Substantia nigra (tissue), 51 donors: ENCODE measurements at places on chromosomes 6 and 20.

GRCh38 chr6:161079566-161080262, 88.1 kb downstream of the MAP3K4 start:
- DNase-seq: no peak

DNA sequence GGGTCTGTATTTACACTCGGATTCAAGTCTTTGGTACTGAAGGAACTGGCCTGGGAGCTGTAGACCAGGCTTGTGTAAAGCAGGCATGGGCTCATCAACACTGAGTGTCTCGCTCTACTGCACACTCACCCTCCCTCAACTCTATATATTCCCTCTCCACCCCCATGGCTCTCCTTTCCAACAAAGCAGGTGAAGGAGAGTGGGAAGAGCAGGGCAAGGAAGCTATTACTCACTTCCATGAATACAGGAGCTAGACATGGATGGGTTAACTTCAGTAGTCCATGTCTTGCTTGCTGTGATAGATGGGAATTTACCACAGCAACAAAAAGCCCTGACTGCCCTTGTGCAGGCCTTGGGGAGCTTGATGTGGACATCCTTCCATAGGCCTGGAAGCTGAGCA, 20.7 kb upstream of the SLC2A12 start:
- DNase-seq: no peak

DNA sequence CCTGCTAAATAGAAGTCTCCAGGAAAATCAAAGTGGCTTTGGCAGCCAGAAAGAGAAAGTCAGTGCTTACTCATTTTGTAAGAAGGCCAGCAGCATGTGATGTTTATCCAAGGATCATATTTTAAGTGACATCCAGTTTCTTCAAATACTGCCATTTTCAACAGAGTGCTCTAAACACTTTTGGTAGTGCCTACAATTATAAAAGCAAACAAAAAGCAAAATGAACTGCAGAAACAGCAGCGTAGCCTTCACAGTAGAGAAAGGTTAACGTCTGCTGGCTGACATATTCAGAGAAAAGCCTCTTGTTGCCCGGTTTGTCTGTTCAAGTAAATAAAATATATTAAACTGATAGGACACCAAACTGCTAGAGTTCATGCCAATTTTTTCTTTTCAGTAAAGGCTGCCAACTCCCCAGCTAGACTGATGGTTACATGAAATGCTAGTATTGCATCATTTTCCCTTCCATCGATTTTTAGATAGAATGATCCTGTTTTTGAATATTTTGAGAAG, 705.7 kb upstream of the SLC35B3 start:
- no peak for DNase-seq

DNA sequence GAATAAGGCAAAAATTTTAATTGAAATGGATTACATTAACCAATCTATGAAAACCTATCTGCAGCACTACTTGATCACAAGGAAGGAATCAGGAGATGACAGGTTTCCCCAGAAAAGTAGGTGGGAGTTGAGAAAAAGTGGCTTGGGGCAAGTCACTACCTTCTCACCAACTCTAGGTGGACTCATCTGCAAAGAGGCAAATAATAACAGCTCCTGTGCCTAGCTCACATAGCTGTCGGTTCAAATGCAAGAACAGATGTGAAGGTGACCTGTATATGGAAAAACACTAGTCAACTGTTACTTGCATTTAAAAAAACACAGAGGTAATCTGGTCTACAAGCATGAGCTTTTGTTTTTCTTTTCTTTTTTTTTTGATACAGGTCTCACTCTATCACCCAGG, 67.2 kb downstream of the POPDC3 start:
- DNase-seq: no peak

- no peak for DNase-seq
These were observed 84.6 kb downstream of the MRAP2 start for GRCh38 chr6:84118191-84118590.

DNA sequence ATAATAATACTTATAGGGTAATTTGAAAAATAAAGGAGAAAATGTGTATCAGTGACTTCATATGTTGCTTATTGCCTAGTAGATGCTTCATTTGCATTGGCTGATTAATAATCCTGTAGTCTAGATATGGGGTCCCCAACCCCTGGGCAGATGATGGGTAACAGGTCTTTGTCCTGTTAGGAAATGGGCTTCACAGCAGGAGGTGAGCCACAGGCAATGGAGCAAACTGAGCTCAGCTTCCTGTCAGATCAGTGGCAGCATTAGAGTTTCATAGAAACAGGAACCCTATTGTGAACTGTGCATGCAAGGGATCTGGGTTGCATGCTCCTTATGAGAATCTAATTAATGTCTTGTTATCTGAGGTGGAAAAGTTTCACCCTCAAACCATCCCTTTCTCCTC, 1049.5 kb upstream of the EPHA7 start:
- DNase-seq: no peak

DNA sequence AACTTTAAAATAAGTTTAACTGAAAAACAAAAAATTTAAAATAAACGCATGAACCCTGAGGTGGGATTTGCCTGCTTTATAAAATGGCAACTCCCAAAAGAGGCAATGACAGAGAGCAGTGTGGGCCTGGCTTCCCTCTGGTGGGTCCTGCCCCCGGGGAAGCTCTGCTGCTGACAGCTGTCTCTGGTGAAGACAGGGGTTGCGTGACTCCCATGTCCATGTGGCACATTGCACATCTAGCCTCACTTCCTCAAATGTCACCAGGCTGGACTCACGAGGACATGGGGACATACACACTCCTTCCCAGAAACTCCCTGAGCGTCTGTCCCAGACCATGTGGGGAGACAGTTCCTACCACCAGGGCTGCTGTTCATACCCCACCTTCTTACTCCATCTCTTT, 66.2 kb downstream of the ABHD12 start:
- no peak for DNase-seq

DNA sequence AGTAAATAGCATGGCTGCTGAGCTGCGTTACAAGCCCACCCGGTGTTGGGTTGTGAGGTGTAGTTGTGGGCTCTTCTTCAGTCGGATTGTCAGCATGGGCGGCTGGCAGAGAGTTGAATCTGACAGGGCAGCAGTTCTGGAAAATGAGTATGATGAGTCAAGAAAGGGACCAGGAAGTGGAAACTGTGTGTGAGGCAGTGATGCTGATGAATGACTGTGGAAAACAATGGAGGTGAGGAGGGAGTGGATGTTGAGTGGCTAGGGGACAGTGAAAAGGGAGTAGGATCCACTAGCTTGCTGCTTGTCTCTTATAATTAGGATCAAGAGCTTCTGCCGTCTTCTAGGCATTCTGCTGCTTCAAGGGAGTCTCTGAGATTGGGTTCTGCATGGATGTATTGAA, 154.3 kb downstream of the ESR1 start:
- DNase-seq: no peak
